H54 (cell line): ENCODE measurements at places on chromosomes 4 and X.

GRCh38 chrX:71253253-71254091, 468 bp downstream of the ZMYM3 start:
- peak; percentile 38 for DNase-seq

DNA sequence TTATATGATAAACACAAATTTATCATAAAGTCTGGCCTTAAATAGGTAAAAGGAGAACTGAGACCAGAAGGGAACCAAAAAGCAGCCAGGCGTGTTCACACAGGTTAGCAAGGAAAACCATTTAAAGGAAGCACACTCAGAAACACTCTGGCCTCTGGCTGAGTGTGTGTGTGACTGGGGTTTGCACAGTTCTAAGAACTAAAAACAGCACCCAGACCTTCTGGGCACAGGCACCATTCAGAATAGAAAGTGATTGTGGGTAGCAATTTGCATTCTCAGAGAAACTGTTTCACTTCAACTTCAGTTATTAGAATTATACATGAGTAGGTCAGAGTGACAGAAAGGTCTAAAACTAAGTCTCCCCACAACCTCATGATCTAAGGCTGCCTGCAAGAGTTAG, 10.0 kb downstream of the GPR82 start:
- DNase-seq: no peak

DNA sequence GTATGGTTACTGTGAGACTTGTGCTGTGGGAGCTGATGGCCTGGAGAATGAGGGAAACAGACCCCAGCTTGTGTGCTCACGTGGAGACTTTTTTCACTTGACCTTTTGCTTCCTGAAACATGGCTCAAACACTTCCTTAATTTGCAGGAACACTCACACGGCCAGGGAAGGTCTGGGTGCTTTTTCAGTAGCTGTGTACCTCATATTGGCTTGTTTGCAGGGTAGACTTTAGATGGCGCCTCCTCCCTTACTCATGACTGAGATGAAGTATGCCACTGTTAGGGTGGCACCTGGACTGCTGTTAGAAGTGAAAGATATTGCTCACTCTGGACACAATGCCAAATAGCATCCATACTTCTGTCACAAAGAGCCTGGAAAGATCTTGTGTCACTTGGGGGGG, 75.7 kb upstream of the WDR1 start:
- DNase-seq: no peak

GRCh38 chrX:30212172-30212571, 3.2 kb upstream of the MAGEB2 start:
- no peak for DNase-seq

- DNase-seq: no peak
These were observed 11.8 kb upstream of the PGK1 start for GRCh38 chrX:78092296-78092695.

- no peak for DNase-seq
These were observed 84.2 kb downstream of the DKK2 start for GRCh38 chr4:106951891-106952290.

- DNase-seq: no peak
These were observed 591.4 kb upstream of the GNPDA2 start for GRCh38 chr4:45317739-45318138.

- DNase-seq: peak; percentile 8
These were observed 38.4 kb downstream of the NAP1L5 start for GRCh38 chr4:88659055-88659889.

- no peak for DNase-seq
These were observed 22.6 kb upstream of the RBBP7 start for GRCh38 chrX:16892504-16893362.

- DNase-seq: no peak
These were observed 3.5 kb upstream of the AFAP1 start for GRCh38 chr4:7943211-7943610.

GRCh38 chr4:54877006-54877405, 219.2 kb downstream of the KIT start:
- no peak for DNase-seq
